ENCODE measurements at places on chromosomes 7 and 10. TPM values are rescaled to one million over a fixed set of nuclear protein-coding genes. Genes with fewer than 3 reads are reported as not detected.
A peak's percentile ranks its signal among the peaks of the same experiment; 100 is the strongest.

BICC1 gene
- 0.40 TPM for total RNA-seq

MPLKIP gene
- 49.1 TPM for total RNA-seq

TRIM50 gene
- total RNA-seq: not detected

- no peak for DNase-seq
Measured at GRCh38 chr10:120578134-120578533, 121.1 kb downstream of the PLPP4 start.

DNA sequence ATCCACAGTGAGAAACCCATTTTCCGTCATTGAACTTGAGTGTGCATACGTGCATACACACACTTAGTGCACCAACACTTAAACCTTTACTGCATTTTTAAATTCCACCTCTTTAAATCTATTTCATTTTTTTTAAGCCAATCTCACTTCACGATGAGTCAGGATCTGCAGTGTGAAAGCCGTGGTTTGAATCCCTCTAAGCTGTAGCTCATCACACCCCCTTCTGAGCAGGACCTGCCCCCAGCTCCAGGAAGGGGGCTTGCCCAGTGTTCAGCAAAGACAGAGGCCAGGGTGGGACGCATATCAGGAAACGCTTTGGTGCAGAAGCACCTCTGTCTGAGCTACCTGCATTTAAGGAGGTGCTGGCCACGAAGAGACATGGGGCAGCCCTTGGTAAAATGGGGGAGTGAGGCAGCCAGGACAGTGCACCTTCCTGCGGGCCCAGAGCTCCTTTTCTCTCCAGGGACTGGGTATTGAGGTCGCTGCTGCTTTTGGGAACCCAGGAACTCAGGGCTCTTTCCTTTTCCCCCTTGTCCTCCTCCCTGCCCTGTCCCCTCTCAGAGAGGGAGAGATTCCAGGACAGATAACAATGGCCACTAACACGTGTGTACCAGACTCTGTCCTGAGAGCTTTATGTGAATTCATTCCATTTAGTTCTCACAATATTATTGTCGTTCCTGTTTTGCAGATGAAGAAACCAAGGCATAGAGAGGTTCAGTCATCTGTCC is 21.7 kb downstream of the ZNF316 start:
- DNase-seq: peak; percentile 57

DNA sequence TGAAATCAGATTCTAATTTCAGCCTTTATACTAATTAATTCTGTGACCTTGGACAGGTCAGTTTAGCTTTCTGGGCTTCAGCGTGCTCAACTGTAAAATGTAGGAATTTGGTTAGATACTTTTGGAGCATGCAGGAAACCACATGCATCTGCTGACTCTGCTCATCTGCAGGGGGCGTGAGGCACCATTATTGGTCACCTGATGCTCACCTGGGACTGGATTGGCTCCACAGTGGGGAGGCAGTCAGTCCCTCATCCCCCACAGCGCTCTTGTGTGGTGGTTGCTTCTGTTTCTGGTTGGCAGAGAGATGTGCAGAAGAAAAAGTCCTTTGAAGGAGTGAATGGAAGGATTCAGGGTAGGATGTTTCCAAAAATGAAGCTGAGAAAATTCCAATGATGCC is 150.9 kb upstream of the MTPN start:
- no peak for DNase-seq

DNA sequence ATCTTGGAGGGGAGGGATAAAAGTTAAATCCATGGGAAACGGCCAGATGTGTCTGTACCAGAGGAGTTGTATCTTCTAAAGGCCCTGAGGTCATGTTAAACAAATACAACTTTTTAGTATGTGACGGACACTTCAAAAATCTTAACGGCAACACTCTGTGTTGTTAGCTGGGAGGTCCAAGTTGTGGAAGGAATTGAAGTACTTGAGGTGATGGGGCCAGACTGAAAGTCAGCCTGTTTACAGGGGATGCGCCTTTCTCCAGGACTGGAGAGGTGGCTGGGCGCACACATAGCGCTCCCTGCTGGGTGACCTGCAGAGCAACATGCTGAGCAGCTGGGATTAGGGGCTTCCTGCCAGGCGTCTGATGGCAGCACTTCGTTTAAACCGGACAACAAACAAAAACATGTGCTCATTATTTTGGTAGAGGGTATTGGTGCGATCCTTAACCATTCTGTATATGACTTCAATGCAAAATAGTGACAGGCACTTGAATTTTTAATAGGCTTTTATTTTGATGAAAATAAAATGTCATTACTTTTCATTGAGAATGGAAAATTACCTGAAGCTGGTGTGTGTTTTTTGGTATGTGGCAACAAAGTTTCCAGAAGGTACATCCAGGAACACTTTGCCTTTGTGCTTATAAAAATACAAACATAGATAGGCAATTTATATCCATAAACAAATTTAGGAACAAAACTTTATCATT is 198.2 kb downstream of the MLLT10 start:
- DNase-seq: peak; percentile 91

DNA sequence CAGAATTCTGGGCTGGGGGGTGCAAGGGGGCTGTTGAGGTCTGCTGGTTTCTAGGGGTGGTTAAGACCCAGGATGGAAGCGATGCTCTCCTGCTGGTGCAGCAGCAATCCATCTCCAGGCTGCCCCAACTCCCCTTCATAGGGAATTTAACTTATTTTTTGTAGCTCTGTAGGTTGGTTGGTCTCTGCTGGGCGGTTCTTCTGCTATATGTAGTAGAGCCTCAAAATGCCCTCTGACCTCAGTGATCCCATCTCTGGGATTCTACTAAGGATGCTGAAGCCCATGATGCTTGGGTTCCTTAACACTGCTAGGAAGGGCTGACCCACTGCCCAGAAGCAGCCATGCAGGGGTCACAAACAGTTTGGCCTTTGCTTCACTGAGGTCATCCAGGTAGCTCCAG is 49.2 kb downstream of the LRRC20 start:
- no peak for DNase-seq

Measured in endodermal cell (in vitro differentiated cells).